GM19239 (cell line): ENCODE measurements at places on chromosomes 11 and 22.

DNA sequence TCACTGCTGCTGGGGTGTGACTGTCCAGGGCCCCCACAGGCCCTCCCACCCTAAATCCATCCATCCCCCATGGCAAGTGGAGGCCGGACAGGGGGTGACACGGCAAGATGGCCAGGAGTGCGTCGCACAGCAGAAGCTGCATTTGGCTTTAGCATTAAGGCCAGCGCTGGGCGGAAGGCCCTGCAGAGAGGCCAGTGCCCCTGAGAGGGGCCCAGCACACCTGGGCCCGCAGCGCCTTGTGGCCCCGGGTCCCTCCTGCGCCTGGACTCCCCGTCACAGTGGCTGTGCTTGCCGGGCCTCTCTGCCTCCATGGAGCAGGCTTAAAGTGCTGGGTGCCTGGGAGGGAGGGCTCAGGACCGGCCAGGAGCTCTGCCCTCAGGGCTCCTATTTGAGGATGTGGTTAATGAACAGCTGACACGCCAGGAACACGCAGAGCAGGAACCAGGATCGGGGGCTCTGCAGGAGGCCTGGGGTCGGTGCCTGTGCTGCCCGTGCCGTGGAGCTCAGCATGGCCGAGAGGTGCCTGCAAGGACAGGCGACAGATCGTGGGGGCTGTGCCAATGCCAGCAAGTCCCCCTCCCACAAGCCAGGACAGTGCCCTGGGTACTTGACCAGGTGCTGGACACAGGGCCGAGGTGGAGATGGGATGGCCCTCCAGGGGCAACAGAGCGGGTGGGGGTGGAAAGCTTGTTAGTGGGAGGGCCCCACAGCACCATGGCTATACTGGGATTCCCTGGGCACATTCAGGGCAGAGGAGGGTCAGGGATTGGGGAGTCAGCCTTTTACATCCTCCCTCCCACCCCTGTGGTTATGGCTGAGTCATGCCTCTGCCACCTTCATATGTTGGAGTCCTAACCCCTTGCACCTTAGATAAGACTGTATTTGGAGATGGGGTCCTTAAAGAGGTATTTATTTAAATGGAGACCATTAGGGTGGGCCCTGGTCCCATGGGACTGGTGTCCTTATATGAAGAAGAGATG is 30.9 kb upstream of the CARS1 start:
- no peak for DNase-seq

- DNase-seq: no peak
These were observed 13.6 kb downstream of the KCTD17 start for GRCh38 chr22:37065180-37065579.

DNA sequence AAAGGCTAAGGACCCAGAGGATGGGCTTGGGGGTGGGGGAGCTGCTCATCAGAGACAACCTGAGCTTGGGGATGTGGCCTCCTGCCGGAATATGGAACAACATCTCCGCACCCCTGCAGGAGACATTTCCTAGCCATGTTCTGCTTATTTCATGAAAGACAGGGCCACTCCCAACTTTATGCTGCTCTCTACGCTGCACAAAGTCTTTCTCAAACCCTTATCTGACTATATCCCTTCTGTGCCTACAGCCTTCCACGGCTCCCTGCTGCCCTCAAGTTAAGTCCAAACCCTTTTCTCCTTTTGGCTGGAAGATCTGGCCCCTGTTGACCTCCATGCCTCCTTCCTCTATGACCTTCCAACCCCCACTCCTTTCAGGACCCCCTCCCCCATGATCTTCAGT is 562.0 kb downstream of the MN1 start:
- no peak for DNase-seq

DNA sequence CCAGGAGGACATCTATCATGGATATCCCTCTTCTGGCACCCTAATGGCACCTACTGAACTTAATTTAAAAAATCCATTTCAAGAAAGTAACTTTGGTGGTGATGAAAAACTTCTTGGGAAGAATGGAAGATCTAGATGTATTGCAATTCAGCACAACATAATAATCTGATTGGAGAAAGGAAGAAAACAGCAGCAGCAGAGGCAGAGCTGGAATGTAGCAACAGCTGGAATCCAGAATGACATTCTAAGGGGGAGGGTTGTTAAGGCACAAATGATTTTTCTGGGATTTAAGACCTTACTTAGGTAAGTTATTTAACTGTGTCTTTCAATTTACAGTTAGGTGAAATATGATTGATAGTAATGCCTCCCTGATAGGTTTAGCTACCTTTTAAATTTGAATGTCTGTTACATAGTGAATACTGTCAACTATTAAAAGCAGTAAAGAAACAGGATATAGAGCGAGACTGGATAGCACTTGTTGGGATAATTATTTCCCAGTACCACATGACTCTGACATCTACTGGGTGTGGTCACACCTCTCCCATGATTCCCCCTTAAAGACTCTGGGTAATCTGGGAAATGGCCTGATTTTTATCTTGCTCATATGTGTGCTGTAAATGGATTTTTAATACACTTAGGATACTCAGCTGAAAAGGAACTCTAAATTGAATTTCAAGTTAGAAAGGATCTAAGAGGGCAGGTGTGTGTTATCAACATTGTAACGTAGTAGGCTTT is 11.7 kb downstream of the CAPRIN1 start:
- no peak for DNase-seq

DNA sequence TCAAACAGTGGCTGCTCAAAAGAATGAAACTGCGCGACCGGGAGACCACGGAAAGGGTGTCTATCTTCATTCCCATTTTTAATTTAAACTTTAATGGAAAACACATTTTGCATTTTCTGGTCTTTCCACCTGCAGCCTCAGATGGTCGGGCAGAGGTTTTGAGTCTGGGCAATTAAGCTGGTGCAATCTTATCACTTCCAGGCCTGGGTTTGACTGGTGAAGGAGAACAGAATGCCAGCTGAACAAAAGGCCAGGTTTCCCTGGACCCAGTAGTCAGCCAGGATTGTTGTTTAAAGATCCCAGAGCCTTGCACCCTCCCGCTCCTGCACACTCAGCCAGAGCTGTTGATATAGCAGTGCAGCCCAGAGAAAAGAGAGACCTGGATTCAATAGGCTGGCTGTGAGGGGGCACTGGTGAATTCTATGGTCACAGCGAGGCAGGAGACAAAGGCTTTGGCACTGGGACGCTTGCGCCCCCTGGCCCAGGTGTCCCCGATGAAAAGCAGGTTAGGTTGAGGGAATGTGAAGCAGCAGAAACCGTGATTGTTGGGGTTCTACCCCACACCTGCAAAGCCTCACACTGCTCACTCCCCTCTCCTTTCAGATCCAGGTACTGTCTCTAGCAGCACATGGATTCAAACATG is 83.6 kb downstream of the FLI1 start:
- DNase-seq: no peak

DNA sequence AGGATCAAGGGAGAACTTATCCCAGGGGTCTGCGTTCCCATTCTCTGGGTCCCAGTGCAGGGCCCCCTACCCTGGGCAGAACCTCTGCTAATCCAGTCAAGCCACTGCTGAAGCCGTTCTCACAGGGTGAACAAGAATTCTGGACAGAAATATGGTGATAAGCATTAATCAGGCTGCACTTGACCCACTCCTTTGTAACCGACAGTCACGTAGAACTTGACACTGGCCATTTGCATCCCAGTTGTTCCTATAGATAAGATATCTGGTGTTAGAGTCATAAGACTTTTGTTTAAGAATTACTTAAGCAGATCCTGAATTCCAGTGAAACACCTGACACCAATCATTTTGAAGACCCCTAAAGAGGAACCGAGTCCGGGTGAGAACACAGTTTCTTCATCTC is 107.5 kb upstream of the THY1 start:
- DNase-seq: no peak

- DNase-seq: peak; percentile 80
These were observed at the start of gene EIF3M for GRCh38 chr11:32583459-32584271. TSS of gene EIF3M (plus strand) at chr11:32583831. CDS start at chr11:32583888, 57 bp downstream.

- DNase-seq: peak; percentile 22
These were observed 48.5 kb downstream of the GGTLC2 start for GRCh38 chr22:22692707-22693530.

- no peak for DNase-seq
These were observed 320.7 kb downstream of the LARGE1 start for GRCh38 chr22:33599596-33599995.

DNA sequence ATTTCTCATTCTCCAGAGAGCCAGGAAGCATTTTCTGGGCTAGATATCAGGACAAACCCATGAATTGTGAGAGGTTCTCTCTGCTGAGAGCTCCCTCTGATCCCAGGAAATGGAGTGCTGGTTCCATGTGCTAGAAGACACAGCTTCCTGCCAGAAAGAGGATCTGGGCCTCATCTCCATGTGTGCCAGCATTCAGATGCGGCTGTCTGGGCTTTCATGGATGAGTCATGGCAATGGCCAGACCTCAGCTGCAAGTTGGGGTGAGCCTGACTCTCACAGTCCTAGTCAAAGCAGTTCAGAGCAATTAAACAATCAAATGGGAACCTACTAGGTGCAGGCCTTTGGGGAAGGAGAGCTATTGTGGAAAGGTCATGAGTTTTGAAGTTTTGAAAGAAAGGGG is 82.3 kb upstream of the EED start:
- DNase-seq: no peak

- DNase-seq: no peak
These were observed 5.5 kb downstream of the APOL2 start for GRCh38 chr22:36233796-36234195.

- DNase-seq: no peak
These were observed 99.3 kb upstream of the SESN3 start for GRCh38 chr11:95330302-95330701.

GRCh38 chr11:116059919-116060318 is 555.7 kb upstream of the CADM1 start:
- DNase-seq: no peak

DNA sequence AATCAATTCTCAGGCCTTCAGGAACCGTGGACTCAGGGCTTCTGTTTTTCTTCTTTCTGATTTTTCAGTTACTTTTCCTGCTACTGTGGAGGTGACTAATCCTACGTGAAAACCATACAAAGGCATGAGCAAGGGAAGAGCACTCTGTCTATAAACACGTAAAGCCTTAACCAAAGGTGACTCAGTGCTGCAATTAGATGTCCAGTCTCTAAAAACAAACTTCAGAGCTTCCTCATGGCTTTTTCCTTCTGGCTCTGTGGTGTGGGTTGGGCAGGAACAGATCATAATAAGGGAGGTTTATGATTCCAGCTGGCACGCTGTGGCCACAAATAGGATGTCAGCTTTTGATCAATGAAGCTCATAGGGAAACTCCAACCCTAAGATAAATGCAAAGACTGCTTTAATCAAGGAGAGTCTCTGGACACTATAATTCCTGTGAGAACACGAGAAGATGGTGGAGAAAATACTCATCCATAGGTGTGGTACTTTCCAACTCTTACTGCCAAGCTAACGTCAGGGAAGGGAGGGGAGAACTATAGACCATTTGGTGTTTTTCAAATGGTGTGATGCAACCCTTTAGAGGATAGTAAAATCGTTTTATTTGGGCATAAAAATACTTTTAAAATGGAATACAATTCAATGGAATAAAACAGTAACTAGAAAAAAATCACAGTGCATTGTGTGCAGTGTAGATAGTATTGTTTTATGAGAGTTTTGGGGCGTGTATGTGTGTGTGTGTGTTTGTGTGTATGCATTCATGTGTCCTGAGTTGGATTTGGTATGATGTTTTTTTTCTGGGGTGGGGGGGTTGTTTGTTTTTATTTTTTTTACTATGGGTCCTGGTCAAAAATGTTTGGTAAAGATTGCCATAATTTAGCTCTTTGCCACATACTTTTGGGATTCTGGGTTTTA is at the start of gene NXPE2:
Gene NXPE2, plus strand, starts transcription at position 403 of the 912 bp plus-strand sequence. Its CDS starts 49 bp downstream, at position 452.
- no peak for DNase-seq

GRCh38 chr11:112453601-112454577 is 193.2 kb upstream of the PLET1 start:
- peak; percentile 21 for DNase-seq

- DNase-seq: no peak
These were observed 1140.3 kb downstream of the TBC1D22A start for GRCh38 chr22:47902646-47903180.

DNA sequence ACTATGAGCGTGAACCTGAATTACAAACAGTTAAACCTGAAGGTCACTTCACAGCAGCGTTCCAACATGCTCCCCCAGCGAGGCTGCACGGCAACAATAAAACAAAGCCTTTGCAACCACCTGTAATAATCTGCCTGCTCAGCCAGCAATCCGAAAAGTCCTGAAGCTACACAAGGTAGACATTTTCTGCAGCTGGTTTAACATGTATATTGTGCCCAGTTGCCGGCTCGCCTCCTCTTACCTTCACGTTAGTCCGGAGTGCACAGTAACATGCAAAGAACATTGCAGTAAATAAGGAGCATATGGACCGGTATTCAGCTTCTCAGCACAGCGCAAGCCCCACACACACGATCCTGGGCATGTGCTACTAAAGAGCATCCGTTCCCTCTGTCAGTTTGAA is 704.3 kb downstream of the DLG2 start:
- no peak for DNase-seq

GRCh38 chr11:8018484-8019313 is 31.6 kb downstream of the EIF3F start:
- DNase-seq: no peak

DNA sequence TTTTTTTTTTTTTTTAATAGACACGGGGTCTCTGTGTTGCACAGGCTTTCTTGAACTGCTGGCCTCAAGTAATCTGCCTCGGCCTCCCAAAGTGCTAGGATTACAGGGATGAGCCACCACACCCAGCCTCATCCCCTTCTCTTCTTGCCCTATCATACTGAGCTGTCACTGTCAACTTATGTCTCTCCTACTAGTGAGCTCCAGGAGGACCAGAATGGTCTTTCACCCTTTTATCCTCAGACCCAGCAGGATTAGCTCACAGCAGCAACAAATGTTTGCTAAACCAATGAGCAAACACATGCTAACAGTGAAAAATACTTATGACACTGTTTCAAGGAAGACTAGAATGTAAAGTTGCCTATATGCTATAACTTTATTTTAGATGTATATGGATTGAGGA is 6.4 kb upstream of the NXF1 start:
- DNase-seq: no peak

GRCh38 chr11:97349201-97349600 is 959.4 kb downstream of the JRKL start:
- DNase-seq: no peak

- peak; percentile 77 for DNase-seq
These were observed 89.8 kb downstream of the RPS6KA4 start for GRCh38 chr11:64448599-64449380.

DNA sequence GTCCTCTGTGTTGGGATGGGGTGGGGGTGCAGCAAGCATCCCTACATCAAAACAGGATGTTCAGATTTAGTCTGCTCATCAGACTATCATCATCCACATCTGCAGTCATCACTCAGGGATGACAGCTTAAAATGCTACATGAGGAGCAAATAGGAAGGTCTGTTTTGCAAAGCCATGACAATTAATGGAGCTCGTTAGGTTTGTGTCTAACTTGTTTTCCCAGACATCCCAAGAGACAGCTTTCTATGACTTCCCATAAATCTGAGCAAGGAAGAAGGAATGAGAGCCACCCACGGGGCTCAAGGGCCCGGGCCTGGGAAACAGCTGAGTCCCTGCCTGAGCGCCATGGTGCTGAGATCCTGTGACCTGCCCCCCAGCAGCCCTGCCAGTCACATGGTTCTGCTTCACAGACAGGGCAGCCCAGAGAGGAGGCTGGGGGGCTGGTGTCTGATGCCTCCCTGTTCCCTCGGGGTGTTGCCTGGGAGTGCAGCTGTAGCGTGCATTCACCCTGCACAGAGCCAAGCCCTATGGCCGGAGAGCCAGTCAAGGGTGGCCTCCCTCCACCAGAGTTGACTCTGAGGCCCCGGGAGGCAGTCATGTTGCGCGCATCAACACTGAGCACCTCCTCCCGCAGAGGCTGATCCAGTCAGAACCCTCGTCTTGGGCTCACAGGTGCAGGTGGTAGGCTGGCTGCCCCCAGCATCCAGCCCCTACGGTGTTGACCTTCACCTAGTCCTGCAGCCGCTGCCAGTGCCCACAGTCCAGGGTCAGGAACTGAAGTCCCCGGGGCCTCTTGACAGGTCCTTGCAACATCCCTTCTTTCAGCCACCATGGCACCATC is 12.1 kb downstream of the DERL3 start:
- no peak for DNase-seq
